ENCODE measurements at places on chromosomes 6 and 20.

- DNase-seq: no peak
Measured at GRCh38 chr20:64077876-64078551, 1.3 kb downstream of the RGS19 start.

- no peak for DNase-seq
Measured at GRCh38 chr6:51093871-51094270, 275.2 kb downstream of the TFAP2B start.

DNA sequence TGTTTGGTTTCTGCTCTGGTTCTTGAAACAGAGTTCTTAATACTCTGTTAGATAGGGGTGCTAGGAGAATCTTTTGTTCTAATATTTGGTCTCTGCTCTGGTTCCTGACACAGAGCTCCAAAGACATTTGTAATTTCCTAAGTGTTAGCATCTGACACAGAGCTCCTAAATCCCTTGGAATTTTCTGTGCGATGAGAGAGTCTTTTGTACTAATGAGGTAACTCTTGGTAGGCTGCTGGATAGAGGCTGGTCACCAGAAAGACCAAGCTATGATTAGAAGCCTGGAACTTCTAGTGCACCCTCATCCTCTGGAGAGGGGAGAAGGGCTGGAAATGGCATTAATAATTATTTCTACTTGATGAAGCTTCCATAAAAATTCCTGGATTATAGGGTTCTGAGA is 7.7 kb upstream of the CD109 start:
- DNase-seq: no peak

DNA sequence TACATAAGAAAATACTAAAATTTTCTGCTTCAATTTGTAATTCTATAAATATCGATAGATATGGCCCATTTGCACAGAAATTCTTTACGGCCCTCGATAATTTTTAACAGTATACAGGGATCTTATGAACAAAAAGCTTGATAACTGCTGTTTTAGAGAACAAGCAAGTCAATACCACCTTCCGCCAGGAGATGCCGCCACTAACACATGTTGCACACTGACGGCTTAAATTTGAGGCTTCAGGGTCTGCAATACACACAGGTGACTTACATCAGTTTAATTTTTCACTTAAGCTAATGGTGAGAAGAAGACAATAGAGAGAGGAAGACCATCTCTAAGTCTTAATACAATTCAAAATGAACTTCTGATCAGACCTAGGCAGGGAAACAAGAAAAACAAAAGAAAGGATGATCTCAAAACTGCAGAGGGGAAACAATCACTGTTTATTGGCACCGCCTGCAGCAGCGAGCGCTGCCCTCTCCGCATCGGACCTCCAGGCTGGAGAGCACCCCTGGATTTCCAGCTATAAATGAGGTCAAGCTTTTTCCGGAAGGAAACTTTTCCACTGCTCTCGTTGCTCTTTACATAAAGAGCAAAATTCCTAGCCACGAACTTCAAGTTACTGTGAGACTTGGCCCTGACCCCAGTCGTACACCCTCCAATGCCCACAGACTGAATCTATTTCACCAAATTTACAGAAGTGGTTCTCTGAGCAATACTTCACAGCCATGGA is 53.9 kb downstream of the OTOR start:
- peak; percentile 40 for DNase-seq

GRCh38 chr6:155077331-155077730 is 82.2 kb downstream of the TIAM2 start:
- DNase-seq: no peak

- no peak for DNase-seq
Measured at GRCh38 chr6:116556065-116556464, 2.5 kb downstream of the CALHM4 start.

DNA sequence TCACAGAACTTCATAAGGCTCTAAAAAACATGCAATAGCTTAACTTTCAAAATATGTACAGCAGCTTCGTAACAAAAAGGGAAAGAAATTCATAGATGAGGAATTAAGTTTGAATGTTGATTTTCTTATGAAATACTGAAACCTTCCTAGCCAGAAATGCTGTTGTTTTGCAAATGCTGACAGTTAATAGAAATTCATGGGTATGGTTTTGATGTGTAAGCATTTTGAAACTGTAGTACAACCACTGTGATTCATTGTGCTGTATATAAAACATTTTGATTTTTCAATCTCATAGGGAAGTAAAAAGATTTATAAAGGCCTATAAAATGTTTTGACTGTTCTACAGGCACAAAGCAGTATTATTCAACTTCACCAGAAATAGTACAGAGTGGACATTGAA is 228.4 kb upstream of the EYS start:
- DNase-seq: no peak

DNA sequence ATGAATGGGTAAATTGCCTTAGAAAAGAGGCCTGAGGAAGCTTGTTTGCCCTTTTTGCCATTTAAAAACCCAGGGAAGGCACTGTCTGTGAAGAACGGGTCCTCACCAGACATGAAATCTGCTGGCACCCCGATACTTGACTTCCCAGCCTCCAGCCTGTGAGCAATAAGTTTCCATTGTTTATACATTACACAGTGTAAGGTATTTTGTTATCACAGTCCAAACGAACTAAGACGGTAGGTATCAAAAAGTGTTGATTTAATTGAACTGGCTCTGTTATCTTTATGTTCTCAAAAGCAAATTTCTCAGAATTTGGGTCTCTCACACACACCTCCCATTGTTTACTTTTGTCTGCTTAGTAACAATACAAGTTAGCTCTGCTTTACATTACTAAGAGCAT is 181.1 kb upstream of the MARCKS start:
- no peak for DNase-seq

- DNase-seq: no peak
Measured at GRCh38 chr6:116096979-116097816, 3.5 kb upstream of the NT5DC1 start.

GRCh38 chr6:138714493-138714892 is 59.1 kb upstream of the CCDC28A start:
- DNase-seq: no peak

DNA sequence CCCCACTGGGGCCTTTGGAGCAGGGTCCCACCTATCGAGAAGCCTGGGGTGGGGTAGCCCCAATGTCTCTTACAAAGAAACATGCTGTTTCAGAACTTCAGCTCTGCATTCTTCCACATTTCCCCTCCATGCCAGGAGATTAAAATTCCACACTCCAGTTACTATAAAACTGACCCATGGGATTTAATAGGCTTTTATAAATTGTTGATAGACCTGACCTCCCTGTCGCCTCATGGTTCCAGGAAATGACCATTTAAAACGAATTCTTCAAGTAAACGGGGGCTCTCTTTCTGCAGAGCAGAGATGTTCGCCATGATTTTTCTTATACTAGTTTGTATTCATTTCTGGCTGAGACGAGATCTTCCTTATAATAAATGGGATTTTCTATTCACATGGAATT is 19.3 kb downstream of the RIN2 start:
- no peak for DNase-seq

DNA sequence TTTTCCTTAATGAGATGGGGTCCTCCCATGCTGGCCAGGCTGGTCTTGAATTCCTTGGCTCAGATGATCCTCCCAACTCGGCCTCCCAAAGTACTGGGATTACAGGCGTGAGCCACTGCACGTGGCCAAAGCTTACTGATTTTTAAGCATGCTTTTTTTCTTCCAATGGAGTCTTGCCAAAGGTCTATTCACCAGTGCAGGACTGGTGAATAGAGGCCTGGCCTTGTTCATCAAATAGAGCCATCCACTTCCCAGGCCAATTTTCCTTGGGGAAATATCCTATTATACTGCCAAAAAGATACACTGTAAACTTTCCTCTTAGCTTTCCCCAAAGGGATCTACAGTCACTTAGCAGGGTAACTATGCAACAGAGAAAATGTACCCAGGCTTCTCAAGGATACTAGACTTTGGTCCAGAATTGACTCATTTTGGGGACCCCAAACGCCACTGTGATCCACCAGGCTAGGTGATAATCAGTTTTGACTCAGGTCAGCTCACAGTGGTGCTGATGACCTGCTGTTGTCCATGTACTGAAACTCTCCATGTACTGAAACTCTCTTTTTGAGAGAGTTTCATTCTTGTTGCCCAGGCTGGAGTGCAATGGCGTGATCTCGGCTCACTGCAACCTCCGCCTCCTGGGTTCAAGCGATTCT is 91.8 kb downstream of the REPS1 start:
- DNase-seq: no peak

GRCh38 chr20:57459278-57459677 is 65.7 kb downstream of the CTCFL start:
- no peak for DNase-seq

DNA sequence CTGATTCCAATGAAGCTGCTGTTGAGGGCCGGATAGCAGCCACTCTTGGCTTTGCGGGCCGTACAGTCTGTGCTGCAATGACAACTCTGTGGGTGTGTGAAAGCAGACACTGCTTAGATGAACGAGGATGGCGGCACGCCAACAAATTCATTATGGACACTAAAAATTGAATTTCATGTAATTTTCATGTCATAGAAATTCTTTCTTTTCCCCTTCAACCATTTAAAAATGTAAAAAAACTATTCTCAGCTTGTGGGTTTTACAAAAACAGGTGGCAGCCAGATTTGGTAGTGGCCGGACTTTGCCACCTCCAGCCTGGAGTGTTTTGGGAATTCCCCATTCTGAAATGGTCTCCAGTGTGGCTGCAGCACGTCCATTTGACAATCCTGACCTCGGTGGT is 26.0 kb downstream of the MAS1 start:
- DNase-seq: no peak

GRCh38 chr6:36838896-36839748 is at the start of gene CPNE5:
Gene CPNE5, minus strand, starts transcription at chr6:36839444. Its CDS starts 67 bp downstream, at chr6:36839377.
- DNase-seq: no peak

GRCh38 chr6:150048099-150048498 is 20.8 kb downstream of the ULBP3 start:
- DNase-seq: no peak
